ENCODE measurements at places on chromosomes 5 and 9.

GRCh38 chr5:68730220-68730978 is 363.4 kb upstream of the SLC30A5 start:
- DNase-seq, result peak; percentile 63

GRCh38 chr5:143733665-143734455 is 78.1 kb upstream of the HMHB1 start:
- DNase-seq, result no peak

- DNase-seq, result no peak
These were observed 136.9 kb downstream of the ARHGAP26 start for GRCh38 chr5:142906863-142907671.

GRCh38 chr5:168319774-168320173 is 28.3 kb downstream of the WWC1 start:
- DNase-seq, result no peak

- DNase-seq, result no peak
These were observed 69.0 kb upstream of the SNX2 start for GRCh38 chr5:122705851-122706250.

DNA sequence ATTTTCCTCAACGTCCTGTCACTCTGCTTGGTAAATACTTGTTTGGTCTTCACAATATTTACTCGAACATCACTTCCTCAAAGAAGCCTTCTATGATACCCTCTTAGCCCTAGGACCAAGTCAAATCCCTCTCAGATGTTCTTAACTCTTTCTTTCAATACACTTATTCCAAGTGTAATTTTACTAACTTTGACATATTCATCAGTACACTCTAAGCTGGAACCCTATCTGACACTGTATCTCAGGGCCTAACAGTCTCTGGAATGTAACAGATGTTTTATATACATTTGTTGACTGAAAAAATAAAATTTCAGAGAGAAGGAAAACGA is 19.6 kb downstream of the SIL1 start:
- no peak for DNase-seq

DNA sequence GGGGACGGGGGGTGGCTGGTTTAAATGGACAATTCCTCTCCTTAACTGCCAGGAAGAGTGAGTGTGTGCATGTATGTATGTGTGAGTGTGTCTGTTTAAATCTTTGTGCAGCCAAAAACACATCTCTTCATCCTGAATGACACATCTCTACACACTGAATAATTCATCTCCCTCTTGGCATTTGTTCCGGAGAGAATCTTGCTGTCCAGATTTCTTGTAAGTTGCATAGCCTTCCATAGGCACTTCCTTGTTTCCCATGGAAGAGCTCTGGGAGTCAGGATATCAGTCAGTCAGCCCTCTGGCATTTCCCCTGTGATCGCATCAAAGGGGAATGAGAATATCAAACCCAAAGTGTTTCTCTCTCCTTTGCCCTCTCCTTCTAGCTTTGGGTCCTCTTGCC is 74.7 kb downstream of the WWC1 start:
- peak; percentile 95 for DNase-seq

- no peak for DNase-seq
These were observed 7.2 kb upstream of the TLR4 start for GRCh38 chr9:117697046-117697445.

- no peak for DNase-seq
These were observed 5.5 kb upstream of the AK3 start for GRCh38 chr9:4746278-4747030.

GRCh38 chr5:122608222-122608621 is 166.7 kb upstream of the SNX2 start:
- no peak for DNase-seq

- peak; percentile 47 for DNase-seq
These were observed 34.8 kb upstream of the GLRX start for GRCh38 chr5:95857185-95857945.

DNA sequence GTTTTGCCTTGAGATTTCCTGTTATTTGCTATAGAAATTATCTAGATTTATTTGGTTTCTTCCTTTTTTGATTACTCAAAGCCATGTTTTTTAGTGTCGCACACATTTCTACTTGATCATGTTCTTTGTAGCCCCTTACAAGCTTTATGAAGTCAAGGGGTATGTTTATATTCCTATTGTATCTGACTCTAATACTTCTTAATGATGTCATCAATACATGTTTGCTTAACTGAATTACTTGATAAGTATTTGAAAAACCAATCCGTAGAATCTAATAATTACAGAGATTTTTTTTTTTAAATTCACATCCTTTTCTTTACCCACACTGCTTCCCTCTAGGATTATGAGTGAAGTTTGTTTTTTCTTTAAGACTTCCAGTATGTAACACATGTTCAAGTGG is 53.0 kb downstream of the CDC42SE2 start:
- DNase-seq, result no peak

DNA sequence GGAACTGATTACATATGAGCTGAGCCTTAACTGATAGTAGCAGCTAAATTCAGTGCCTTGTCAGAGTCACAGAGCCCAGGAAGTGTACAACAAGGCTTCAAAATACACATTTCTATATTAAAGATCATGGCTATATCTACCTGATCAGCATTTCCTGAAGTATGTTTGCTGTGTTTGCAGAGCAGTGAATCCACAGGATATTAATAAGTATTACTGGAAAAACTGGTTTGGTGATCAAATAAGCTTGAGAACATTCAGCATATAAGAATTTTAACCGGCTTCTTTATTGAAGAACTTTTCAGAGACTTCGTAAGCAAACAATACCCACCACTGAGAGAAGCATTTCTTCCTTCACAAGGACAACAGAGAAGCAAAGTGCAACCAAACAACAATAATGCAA is 227.0 kb downstream of the ELAVL2 start:
- no peak for DNase-seq

GRCh38 chr5:150641824-150642566 is 1.5 kb downstream of the SYNPO start:
- DNase-seq, result no peak

GRCh38 chr9:136784997-136785361 is 6.2 kb upstream of the TMEM141 start:
- DNase-seq, result no peak

DNA sequence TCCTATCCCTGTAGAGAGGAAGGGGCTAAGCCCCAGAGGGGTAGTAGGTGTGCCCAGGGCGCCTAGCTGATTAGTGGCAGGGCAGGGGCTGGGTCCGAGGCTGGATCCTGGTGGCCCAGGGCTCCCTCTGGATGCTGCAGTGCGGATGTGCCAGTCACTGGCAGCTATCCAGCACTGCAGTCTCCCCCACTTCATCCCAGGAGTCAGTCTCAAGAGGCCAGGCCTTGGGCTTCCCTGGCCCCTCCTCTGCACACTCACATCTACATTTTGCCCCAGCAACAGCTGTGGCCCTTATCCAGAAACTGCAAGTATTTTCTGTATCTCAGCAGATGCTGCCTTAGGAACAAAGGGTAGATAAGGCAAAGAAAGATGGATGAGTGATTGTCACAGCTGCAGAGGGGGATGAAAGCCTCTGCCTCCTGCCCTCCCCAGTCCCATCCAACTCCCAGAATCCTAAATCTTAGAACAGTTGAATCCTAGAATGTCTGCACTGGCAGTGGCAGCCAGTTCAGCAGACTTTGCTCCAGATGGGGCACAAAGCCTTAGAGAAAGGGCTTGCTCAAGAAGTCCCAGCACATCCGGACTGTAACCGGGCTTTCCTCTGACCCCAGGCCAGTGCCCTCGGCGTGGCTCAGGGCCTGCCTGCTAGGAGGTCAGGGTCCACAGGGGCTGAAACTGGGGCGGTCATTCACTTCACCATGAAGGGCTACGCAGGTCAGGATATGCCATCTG is 1.6 kb downstream of the ANXA6 start:
- peak; percentile 61 for DNase-seq

DNA sequence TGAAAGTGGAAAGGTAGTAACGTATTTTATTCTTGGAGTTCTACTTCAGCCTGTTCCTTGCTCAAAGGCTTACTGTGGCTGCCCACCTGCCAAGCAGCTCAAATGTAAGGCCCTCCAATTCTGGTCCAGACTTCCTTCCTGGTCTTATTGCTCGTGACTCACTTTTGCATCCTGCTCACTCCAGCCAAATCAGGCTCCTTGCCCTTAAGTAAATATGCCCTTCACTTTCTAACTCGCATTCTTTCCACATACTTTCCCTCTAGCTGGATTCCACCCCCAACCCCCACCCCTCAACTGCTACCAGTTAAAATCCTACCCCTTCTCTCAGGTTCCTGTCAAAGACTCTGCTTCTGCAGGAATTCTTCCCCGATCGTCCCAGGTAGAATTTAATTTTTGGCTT is 96.6 kb downstream of the GALNT10 start:
- peak; percentile 77 for DNase-seq

- DNase-seq, result no peak
These were observed 27.6 kb upstream of the TCF7 start for GRCh38 chr5:134086943-134087305.

DNA sequence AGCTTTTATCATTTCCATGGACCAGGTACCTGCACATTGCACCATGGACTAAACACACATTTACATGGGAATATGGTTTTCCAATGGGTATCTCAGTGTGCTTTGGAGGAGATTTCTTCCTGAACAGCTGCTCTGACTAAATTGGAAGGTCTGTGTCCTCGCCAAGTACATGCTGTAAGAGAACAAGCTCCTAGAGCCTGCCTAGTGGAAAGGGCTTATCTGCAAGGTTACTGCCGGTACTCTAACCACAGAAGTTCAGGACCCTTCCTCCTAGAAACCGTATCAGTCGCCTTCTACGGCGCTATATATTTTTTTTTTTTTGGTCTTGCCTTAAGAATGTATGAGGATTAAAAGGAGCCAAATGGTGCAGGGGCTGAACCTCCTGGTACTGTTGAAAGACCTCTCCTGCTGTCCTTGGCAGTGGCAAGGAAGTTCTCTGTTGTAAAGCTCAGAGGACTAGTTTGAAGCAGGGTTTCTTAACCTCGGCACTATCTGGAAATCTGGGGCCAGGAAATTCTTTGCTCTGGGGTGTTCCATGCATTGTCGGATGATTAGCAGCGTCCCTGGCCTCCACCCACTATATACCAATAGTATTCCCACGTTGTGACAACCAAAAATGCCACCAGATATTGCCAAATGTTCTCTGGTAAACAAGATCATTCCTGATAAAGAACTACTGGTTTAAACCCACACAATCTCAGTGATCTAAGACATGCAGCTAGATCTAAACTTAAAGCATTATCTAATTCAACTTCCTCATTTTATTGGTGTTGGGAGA is 107.4 kb downstream of the FBXO38 start:
- no peak for DNase-seq

GRCh38 chr5:135376961-135377624 is 21.9 kb downstream of the MACROH2A1 start:
- DNase-seq, result no peak

GRCh38 chr5:125847561-125847960 is 575.6 kb upstream of the GRAMD2B start:
- no peak for DNase-seq

Measured in HCEC 1CT (cell line).